ENCODE measurements at places on chromosomes 12 and 14.

DNA sequence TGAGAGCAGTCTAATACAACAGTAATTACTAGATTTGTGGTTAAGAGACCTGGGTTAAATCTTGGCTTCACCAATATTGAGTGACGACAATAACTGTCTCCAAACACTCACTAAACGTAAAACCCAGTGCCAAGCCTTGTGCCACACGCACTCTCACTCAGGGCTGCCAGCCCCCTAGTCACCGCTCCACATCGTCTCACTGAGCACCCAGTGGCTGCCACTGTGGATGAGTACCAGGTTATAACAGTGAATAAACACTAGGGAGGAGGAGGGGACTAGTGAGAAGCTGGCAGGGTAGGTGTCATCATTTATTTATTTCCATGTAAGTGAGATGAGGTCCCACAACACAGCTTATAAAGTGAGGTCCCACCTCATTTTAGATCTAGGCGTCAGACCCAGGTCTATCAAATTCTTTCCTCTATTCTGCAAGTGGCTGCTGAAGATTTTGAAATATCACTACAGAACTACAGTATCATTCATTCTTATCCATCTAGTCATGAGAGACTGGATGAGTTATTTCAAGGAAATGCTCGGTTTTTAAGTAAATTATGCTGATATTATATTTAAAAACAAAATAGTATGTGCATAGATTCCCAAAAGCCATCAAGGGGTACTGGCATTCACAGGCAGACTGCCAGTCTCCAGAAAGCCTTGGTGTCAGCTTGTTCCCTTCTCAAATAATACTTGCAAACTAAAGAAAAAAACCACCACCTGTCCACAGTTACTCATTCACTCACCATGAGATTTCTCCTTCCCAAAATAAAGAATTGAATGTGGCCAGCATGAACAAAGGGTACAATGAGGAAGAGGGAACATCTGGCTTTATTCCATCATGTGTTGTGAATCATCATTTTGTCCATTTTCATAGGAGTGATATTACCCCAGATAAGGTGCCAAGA lies 84.0 kb downstream of the PTPN21 start:
- no peak for DNase-seq

GRCh38 chr14:104924421-104925213 lies at the start of gene PLD4:
PLD4 (plus strand) TSS chr14:104924879; CDS start chr14:104927141, 2,262 bp downstream.
- no peak for DNase-seq

GRCh38 chr14:69012256-69012953 lies 33.3 kb upstream of the ACTN1 start:
- no peak for DNase-seq

- DNase-seq = no peak
Measured at GRCh38 chr14:94655169-94655710, 43.0 kb downstream of the SERPINA3 start.

DNA sequence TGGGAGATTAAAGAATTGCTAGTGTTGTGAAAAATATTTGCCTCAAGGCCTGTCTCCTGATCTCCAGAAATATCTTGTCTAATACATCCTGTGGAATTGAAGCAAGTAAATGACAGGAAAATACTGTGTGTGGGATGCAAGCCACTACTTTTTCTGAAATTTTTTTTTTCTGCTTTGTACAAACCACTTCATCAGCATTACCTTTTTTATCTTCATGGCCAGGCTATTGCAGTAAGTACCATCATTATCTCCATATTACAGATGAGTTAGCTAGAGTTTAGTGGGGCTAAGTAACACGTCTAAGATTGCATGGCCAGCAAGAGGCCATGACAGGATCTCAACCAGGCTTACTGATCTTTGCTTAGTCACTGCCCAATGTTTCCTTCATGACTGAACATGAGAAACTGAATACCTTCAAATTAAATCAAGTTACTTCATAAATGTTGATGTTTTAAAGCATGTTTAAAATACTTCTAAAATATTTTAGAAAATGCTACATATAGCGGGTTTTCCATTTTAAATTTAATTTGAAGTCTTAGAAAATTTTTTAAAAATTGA lies 273.7 kb downstream of the SLC6A15 start:
- DNase-seq = no peak

DNA sequence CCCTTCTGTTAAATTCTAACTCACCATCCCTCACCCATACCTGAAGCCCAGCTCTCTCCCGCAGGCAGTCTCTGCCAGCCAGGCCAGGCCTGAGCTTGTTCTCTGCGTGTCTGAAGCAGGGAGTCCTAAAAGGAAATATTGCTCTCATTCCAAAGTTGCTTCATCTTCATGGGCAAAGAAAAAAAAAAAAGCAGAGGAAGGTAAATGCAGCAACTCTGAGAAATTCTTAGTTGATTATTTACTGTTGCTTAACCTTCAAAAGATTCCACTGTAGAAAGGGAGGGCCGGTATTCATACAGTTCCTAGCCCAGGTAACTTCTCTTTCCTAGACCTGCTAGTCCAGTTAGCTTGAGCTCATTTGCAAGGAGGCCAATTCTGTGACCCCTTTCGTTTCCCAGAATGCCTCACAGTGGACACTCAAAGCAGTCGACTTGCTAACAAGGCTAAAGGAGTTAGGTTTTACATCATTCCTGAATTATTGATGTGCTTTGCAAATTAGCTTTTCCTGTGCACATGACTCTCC lies 193.5 kb upstream of the EEA1 start:
- no peak for DNase-seq

- DNase-seq = no peak
Measured at GRCh38 chr12:113796852-113797534, 169.1 kb downstream of the RBM19 start.

DNA sequence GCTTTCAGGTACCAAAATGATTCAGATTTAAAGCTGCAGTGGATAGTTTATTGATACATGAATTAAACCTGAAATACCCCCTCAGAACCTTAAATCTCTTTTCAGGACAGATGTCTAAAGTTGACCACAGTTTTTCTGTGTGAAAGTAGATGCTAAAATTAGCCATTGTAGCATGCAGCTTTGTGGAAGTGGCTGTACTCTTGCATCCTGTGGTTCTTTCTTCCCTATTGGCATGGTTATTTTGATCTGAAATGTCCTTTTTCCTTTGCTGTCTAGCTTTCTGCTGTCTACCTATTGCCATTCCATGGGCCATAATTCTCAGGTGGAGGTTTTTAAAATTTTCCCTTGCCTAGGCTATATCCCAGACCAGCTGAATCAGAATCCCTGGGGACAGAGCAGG lies 455.6 kb downstream of the ZFP36L1 start:
- no peak for DNase-seq

GRCh38 chr14:67389275-67389674 lies 22.7 kb downstream of the PLEK2 start:
- DNase-seq = no peak
